ENCODE measurements at places on chromosomes 13 and 19. TPM values are rescaled to one million over a fixed set of nuclear protein-coding genes. Genes with fewer than 3 reads are reported as not detected.

KIR2DL3 gene
- not detected for total RNA-seq

DLL3 gene
- 0.30 TPM for total RNA-seq

GRCh38 chr19:18738961-18739690, 52.0 kb downstream of the COMP start:
- no peak for DNase-seq

ZNF296 gene
- 5.9 TPM for total RNA-seq

- no peak for DNase-seq
These were observed 46.0 kb upstream of the PCDH8 start for GRCh38 chr13:52894413-52894812.

DNA sequence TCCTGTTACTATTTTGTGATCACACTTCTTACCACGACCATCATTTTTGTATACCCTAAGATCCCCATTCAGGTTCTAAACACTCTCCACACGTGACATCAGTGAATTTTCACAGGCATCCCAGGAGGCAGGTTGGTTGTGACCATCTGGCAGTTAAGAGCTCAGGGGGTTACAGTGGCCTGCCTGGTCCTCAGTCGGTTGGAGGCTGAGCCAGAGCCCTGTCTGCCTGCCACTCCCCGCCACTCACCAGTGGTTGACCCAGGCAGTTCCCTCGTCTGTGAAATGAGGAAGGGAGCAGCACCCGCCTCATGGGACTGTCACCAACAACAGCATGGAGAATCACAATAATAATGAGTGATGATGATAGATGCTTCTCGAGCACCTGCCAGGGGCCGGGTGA, 36.4 kb upstream of the EHD2 start:
- no peak for DNase-seq

DNA sequence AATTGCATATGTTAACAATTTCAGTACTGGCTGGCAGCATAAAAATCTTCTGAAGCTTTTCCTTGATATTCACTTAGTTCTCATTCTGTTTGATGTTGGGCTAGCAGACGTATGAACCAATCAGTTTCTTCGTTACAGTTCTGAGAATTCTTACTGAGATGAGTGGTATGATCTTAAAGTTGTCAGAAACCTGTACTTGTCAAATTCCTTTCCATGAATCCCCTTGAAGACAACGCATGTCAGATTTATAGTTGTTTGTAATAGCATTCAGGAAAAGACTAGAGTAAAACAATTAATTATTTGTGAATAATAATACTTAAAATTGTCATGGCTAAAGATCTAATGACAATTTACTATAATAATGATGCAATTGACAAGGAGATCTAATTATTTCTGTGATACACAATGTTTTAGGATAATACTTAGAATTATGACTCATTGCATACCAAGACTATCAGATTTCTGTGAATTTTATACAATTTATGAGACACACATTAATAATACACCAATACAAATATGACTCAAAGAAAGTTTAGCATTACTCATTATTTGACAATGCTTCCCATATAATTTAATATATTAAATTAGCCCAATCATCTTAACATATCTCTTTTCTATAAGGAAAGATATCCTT, 447.2 kb downstream of the RFC3 start:
- DNase-seq: no peak

PSPN gene
- total RNA-seq: 2.3 TPM

FGF21 gene
- total RNA-seq: not detected

DNA sequence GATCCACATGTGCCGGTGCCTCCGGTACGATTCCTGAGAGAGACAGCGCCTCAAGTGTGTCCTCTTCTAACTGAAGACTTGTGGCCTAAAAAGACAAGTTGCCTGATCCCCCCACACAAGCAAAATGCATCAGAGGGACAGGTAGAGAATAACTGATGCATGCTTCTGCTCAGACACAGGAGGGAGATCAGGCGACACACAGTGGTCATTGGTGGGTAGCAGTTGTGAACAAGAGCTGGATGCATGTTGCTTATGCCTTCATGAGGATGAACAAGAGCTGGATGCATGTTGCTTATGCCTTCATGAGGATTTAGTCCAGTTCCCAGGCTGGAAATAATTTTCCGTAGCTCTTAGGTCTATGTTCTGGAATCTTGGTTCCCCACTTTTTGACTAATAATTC, 505.6 kb downstream of the MYO16 start:
- DNase-seq: no peak

DNA sequence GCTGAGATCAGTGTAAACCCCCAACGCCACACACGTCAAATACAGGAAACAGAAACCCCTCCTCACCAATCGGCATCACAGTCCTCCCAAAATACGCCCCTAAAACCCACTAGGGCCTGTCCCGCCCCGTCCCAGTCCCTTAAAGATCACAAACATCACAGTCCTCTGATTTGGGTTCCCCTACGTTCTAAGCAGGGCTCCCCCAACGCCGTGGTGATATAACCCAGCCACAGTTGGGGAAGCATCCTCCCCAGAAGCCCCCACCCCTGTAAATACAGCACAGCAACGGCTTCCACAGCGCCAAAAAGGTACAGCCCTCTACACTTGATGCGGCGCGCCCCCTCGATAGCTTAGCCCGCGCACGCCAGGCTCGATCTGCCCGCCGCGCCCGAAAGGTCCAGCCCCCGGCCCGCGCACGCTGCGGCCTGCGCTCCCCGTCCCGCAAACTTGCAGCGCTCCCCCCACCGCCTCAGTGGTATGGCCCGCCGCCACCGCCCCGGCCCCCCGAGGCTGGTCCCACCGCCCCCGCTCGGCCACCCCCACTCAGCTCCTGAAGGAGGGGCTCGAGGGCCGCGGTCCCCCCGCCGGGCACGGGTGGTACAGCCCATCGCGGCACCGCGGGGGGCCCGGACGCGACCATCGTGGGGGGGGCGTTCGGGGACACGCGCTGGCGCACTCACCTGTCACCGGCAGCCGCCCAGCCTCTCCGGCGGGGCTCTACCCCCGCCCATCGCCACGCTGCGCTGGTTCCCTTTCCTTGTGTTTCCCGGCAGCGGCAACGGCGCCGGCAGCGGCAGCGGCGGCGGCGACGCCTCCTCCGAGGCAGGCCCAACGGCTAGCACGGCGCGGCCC, at the start of gene AKT2:
AKT2 (minus strand) TSS at position 845 of the 852 bp plus-strand sequence. CDS start 20,078 bp downstream, outside the sequence.
- peak; percentile 53 for DNase-seq

DNA sequence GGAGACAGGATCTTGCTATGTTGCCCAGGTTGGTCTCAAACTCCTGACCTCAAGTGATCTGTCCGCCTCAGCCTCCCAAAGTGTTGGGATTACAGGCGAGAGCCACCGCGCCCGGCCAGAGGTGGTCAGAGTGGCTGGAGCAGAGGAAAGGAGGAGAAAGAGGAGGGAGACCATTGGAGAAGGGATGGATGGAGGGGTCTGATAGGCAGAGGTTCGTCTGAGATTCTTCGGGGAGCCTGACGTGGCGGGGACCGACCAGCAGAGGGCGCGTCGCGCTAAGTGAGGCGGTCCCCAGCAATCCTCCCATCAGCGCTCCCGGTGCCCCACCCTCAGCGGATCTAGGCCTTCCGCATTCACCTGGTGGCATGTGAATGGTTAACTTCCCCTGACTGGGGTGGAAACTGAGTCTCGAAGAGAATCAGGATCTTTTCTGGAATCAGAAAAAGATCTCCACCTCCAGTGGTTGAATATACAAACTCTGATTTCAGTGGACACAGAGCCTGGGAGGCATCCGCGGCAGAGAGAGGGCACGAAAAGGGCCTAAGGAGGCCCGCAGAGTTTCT, 8.8 kb downstream of the GTPBP3 start:
- DNase-seq: peak; percentile 82

- no peak for DNase-seq
These were observed 1504.5 kb upstream of the PCDH20 start for GRCh38 chr13:62920159-62920558.

SLC39A3 gene
- total RNA-seq: 25.4 TPM

DNA sequence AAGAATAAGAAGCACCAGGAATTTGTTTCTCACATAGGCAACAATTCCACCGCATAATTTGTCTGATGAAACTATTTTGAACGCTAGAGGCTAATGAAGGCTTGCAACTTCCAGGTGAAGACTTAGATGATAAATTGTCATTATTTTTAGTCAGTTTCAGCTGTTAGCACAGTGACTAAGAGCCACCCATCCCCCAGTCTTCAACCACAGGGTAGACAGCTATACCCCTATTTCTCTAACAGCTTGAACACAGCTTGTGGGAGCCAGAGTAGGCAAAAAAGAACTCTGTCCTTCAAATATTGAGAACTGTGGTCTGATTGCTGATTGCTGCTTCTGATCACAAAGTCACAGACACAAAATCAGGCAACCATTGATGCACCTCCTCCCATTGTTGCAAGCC, 1124.8 kb upstream of the PRR20A start:
- DNase-seq: no peak

DNA sequence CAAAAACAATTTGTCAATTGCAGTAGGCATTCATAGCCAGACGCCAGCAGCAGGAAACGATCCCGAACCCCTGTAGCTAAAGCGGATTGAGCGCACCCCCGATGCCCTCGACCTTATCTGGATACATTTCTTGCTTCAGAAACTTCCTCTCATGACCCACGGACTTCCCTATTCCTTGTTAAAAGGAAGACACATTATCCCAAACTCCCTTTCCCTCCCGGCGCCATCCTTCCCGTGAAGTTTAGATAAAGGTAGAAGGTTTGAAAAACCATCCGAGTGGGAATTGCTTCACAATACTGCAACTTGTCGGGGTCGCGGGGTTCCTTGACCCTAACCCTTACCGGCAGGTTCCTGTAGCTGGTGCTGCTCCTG, 977 bp downstream of the PCDH20 start:
- no peak for DNase-seq

DNA sequence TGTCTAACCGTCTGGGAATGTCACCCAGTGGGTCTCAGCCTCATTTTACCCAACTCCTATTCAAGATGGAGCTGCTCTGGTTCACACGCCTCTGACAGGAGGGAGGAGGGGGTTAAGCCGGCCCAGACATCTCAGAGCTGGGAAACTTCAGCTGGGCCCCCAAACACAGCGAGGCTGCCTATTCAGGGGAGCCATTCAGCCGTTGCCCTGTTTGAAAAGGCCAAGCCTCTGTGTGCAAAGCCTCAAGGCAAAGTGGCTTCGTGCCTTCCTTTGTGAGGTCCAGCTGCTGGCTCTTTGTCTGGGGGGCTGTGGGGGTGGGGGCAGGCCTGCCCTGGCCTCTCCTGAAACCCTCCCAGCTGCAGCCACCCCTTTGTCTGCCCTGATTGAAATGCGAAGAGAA, 147.4 kb downstream of the PTPRS start:
- DNase-seq: no peak

- no peak for DNase-seq
These were observed 2.0 kb downstream of the FARP1 start for GRCh38 chr13:98144801-98145350.

- peak; percentile 69 for DNase-seq
These were observed 9.6 kb downstream of the CAPN12 start for GRCh38 chr19:38734426-38735256.

IL4I1 gene
- total RNA-seq: 25.7 TPM

- DNase-seq: no peak
These were observed 20.6 kb upstream of the GTF3A start for GRCh38 chr13:27403727-27404385.

DNA sequence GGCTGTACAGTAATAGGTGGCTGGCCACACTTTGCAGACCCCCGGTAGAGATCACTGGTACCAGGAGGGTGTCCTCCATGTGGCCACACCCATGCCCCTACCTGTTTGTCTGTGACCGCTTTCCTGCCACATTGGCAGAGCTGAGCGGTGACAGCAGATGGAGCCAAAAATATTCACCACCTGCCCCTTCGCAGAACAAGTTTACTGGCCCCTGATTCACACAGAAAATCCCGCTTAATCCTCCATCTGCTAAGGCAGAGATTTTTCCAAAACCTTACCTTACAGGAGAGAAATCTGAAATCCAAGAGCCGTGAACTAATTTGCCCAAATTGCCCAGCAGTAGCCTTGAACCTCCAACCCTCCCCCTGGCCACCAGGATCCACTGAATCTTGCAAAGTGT, 52.1 kb downstream of the MYO9B start:
- no peak for DNase-seq

DNA sequence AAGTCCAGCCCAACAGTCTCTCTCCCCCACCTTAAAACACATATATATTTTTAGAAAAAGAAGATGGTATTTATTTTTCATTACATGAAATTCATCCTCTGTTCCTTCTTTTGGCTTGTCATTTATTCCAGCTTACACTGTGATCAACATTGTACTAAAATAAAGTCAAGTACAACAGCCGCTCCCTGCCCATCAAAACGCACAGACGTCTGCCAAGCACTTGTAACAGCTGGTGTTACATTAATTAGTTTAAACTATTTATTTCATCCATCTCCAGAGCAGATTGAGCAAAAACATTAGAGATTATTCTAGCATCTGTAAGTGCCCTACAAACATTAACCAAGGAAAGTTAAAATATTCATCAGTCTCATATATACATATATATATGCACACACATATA, 350.5 kb downstream of the DACH1 start:
- DNase-seq: no peak

- DNase-seq: no peak
These were observed 1.7 kb downstream of the CNMD start for GRCh38 chr13:52737965-52738364.

ZNF600 gene
- total RNA-seq: 17.5 TPM

DNA sequence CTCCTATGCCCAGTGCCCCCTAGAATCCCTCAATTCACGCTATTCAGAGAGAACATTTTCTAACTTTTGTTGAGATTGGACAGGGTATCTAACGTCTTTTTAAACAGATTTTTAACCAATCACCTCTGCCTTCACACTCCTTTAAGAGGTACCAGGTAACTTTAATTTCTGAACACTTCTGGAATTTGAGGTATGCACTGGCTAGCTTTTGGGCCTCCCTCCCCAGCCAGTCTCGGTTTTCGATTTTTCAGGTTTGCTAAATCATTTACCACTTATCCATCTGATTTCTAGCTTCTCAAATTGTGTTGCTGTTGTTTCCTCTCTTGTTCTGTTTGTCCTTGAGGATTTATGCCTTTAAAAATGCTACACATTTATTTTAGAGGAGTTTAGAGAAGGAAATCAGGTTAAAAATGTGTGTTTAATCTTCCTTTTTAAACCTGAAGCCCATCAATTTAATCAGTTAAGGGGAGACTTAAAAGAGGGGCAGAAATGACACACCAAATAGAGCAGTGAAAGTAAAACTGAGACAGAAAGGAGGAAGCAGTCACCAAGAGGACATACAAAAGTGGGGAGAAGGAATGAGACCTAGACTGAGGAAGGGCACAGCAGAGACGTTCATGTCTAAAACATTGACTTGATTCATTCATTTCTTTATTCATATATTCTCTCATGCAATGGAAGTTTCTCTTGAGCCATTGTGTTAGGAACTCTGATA, 139.6 kb upstream of the HTR2A start:
- DNase-seq: no peak

DNA sequence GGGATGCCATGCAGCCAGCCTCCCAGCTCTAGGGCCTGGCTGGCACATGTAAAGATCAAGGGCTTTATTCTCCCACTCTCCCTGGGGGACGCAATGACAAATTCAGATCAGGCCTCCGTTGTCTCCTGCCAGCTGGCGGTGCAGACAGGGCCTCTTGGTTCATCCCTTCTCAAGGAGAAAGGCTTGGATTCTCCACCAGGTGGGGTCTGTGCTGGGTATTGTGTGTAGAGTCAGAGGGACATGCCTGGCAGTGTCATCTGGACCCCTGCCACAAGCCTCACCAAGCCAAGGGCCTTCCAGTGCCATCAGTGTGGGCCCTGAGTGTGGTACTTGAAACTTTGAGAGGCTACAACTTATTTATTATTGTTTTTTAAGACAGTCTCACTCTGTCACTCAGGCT, 8.4 kb upstream of the PTPRS start:
- DNase-seq: no peak
